ENCODE measurements at places on chromosomes 1 and 21.

DNA sequence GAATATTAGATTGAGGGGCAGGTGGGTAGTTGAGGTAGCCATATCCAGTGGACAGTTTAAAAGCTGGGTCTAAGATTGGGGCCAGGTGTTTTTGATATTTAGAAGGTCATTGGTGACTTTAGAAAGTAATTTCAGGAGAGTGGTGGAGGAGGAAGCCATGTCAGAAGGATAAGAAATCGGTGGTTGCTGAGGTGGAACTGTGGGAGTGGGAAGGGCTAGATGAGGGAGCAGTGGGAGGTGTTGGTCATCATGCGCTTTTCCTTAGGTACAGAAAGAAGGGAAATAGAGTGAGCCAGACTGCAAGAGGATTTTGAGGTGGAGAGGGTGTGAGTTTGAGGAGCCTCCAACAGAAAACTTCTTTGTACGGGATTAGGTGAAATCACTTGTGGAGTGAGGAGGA, 7.2 kb downstream of the MTR start:
- DNase-seq, result no peak

DNA sequence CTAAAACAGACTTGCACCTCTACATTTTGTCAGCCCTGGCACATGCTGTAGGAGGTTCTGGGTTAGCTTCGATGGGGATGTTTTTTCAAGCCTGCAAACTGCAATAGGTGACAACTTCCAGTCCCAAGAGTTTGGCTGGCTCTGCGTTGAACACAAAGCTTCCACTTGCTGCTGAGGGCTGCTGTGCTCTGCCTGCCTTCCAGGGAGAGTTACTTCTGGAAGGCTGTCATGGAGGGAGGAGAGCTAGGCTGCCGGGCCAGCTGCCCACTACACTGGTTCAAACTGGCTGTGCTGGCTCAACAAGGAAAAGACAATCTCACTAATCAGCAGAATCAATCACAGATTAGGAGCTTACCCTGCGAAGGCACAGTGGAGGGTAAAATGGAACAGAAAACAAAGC, 46.7 kb upstream of the PPP2R5A start:
- DNase-seq, result no peak

- peak; percentile 95 for DNase-seq
These were observed 690 bp downstream of the EPS8L3 start for GRCh38 chr1:109762821-109763645.

GRCh38 chr21:44797775-44798174, 3.8 kb downstream of the UBE2G2 start:
- no peak for DNase-seq

- DNase-seq, result no peak
These were observed 567.7 kb upstream of the RGS18 start for GRCh38 chr1:191590578-191590977.

DNA sequence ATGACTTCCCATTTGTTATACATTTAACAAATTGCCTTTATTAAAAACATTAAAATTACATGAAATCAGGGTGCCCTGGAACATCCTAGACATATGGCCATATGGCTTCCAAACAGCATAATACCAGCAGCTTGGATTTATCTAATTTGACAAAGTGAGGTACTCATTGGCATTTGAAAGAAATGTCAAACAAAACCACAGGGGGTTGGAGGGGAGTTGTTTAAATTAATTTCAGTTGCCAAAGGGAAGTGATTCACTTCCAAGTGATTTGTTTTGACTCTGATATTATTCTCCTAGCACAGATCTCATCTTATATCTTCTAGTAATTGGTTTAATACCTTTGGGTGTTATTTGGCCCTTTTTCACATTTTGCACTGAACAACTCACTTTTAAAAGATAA, 24.5 kb upstream of the POU2F1 start:
- DNase-seq, result no peak

DNA sequence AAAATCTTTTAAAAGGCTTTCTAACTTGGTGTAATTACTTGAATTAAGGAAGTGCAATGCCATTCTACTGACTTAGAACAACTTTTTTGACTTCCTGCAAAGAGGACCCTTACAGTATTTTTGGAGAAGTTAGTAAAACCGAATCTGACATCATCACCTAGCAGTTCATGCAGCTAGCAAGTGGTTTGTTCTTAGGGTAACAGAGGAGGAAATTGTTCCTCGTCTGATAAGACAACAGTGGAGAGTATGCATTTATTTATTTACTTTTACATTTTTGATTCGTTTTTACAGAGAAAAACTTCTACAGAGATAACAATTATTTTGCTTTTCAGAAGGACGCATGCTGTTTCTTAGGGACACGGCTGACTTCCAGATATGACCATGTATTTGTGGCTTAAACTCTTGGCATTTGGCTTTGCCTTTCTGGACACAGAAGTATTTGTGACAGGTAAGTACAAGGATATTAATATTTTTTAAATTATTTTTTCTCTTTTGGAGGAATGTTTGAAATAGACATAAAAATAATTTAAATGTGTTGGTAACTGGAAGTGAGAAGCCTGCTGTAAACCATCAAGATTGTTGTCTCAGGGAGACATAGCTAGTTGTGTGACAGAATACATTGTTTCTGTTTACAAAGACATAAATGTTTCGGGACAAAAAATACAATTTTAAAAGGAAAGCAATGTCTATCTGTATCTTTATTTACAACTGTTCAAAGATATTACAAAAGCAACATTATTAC, at the start of gene PTPRC:
Gene PTPRC (plus strand): TSS at position 147 of the 742 bp plus-strand sequence. CDS start 229 bp downstream, at position 376.
- no peak for DNase-seq

DNA sequence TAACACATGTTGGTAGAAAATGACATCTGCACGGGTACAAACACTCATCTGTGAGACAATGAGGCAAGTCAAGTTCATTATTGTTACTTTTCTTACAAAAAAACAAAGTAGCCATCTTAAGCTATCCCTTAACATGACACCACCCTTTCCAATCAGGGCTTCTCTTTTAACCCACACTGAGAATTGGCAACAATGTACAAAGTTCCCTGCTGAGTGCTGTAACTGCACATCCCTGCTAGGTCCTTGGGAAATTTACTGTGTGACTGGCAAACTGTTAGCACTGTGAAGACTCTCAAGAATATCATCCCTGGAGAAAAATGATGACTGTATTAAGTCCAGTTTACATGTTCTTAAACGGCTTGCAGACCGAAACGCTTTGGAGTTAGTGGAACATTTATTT, 185.8 kb upstream of the PLD5 start:
- DNase-seq, result no peak

- DNase-seq, result no peak
These were observed 19.4 kb upstream of the WASF2 start for GRCh38 chr1:27509127-27510080.

DNA sequence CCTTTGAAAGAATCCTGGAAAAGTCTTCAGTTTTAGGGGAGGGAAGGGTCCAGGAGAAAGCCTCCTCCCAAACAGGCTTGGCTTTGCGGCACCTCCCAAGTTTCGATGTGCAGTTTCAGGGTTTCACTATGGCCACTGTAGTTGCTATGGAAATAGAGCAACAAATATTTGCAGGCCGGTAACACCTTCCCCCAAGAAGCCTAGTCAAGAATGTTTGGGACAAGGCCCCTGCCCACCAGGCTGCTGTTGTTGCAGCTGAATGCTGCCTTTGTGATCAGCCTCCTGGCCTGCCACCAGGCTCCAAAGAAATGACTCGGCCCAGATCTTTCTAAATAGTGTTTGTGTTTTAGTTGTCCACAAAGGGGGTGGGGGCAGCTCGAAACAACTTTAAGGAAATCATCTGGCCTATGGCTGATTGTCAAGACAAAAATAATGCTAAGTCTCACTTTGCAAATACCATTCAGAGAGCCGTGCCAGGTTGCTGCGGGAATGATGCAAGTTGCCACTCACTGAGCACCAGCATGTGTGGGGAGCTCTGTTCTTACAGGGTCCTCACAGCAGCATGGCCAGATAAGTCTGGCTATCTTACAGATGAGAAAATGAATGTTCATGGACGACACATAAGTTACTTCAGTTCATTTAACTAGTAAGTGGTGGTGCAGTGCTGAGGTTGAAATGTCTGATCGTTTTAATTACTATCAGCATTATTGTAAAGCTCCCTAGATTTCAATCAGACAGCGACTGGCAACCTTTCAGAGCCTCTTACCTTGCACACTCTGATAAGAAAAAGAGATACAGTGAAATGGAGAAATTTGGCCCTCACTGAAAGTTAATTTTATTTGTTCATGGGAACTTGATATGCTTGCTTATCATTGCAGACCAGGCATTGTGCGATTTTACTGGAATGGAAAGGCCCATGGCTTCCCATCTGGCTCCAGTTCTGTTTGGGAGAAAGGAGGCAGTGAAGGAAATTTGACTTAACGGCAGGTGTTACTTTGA, 91.2 kb upstream of the JUN start:
- peak; percentile 60 for DNase-seq

GRCh38 chr1:168386492-168386891, 105.8 kb downstream of the TBX19 start:
- DNase-seq, result no peak

- no peak for DNase-seq
These were observed 51.7 kb upstream of the MRPS6 start for GRCh38 chr21:34021726-34022125.

GRCh38 chr1:212129781-212130180, 94.2 kb downstream of the DTL start:
- peak; percentile 10 for DNase-seq

GRCh38 chr1:51410568-51411460, 80.5 kb upstream of the TTC39A start:
- peak; percentile 26 for DNase-seq

Measured in mesenchymal stem cell (in vitro differentiated cells and primary cell).